ENCODE measurements at places on chromosomes 1 and 21. TPM values are rescaled to one million over a fixed set of nuclear protein-coding genes. Genes with fewer than 3 reads are reported as not detected.

- ATAC-seq, result peak; percentile 38
Observed at GRCh38 chr21:16532840-16533239, 803.1 kb downstream of the USP25 start.

DNA sequence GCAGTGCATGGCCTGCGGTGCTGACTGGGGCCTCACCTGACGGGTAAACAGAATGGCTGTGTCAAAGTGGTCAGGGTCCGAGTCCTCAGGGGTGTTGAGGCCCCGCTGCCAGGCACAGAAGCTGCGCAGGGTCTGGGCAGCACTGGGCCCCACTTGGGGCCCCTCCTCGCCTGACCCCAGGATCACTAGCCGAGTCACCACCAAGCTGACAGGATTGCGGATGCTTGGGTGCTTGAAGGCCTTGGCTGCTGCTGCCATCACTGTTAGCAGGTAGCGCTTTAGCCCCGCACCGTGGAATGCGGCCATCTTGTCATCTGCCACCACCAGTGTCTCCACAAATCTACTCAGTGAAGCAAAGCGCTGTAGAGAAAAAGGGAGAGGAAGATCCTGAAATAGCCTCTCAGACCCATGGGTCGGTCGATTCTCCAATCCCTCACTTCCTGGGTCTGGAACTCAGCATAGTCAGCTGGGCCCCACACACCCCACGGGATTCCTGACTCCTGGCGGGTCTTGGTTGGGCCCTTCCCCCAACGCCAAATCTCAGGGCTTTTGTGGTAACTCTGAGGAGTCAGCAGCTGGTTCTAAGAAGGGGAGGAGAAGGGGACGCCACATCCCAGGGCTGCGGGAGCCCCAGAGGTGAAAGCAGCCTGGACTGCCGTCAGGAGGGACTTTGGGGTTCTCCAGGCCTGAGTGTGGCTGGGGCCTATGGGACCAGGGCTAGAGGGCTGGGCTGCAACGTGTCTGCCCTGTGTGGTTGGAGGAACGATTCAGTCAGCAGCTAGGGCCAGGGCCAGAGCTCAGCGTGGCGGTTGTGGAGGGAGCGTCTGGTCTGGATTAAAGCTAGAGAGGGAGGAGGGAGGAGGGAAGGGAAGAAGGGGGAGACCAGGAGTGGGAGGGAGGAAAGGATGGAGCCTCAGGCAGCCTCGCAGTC lies 2.1 kb downstream of the ADAMTS4 start:
- ATAC-seq, result no peak

- ATAC-seq, result peak; percentile 67
Observed at GRCh38 chr1:111769517-111770146, 13.9 kb downstream of the DDX20 start.

GRCh38 chr1:19073311-19074186 lies 117.1 kb upstream of the IFFO2 start:
- ATAC-seq, result peak; percentile 12

GRCh38 chr1:6971699-6972098 lies 186.4 kb downstream of the CAMTA1 start:
- no peak for ATAC-seq

GRCh38 chr1:152747831-152748230 lies 10.0 kb upstream of the KPRP start:
- ATAC-seq, result no peak

DNA sequence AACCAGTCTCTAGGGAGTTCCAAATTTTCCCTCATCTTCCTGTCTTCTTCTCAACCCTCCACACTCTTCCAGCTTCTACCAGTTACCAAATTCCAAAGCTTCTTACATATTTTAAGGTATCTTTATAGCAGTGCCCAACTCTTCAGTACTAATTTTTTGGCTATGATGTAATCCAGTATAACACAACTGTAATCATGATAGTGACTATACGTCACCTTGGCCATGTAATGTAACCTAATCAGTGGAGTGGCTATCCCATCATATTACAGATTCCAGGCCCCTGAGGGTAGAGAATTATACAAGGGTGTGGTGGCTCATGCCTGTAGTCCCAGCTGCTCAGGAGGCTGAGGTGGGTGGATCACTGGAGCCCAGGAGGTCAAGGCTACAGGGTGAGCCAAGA lies 143.2 kb downstream of the CLEC20A start:
- ATAC-seq, result no peak

DNA sequence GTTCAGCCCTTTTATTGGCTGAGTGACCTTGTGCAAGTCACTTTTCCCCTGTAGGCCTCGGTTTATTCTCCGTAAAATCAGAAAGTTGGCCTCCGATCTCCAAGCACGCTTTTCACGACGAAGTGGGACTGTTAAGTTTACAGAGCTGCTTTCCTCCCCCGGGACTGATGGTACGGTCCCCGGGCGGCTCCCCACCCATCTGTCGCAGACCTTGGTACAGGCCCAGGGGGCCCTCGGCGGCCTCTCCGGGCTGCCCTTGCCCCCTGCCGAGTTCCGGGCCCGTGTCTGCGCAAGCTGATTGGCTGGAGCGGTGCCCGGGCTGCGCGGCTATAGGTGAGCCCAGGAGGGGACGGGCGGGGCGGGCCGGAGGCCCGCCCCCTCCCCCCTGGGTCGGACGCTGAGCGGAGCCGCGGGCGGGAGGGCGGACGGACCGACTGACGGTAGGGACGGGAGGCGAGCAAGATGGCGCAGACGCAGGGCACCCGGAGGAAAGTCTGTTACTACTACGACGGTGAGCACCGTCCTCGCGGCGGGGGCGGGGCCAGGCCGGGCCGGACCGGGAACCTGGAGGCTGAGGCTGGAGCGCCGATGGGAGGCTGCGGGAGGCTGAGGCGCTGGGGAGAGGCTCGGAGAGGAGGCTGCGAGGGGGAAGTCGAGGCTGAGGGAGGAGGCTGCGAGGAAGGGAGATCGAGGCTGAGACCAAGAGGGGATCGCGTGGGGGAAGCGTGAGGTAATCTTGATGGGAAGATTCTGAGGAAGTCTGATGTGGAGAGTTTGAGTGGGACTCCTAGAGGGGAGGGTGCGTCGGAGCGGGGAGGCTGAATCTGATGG lies at the start of gene HDAC1:
HDAC1 (plus strand) TSS at position 376 of the 831 bp plus-strand sequence; CDS start at position 463, 87 bp downstream.
- ATAC-seq, result peak; percentile 97

DNA sequence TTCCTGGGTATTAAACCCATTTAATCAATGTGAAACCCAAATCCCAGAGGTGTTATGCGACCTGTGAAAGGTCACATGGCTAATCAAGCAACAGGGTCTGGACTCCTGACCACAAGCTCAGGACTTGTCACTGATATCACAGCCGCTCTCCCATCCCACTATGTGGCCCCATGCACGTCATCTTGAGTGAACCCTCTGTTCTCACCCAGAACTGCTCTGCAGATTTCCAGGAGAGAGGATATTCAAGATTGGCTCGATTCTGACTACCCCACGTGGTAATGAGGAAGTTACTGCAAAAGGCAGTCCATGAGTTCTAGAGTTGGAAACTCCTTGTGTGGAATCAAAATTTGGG lies 173.5 kb upstream of the ETV3 start:
- ATAC-seq, result no peak

DNA sequence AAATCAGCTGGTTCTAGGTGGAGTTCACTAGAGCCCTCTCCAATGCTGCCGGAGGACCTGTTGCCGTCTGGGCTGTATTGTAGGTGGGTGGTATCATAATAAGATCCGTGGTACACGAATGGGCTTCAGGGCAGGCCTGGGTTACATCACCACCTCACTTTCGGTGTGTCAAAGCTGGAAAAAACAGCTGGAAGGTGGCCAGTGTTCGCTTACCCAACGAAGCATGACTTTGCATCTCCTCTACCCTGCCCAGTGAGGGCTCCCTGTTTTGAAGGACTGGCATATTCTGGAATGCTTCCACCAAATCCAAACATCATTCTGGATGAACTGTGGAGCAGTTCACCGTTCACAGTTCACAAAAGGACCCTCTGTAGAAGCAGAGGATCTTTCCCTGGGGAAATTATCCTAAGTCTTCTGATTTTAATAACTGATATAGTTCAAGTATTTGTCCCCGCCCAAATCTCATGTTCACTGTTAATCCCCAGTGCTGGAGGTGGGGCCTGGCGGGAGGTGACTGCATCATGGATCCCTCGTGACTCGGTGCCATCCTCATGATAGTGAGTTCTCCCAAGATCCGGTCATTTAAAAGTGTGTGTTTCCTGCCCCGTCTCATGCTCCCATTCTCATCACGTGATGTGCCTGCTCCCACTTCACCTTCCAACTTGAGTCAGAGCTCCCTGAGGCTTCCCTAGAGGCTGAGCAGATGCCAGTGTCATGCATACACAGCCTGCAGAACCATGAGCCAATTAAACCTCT lies 429.0 kb downstream of the KIF26B start:
- ATAC-seq, result no peak

DNA sequence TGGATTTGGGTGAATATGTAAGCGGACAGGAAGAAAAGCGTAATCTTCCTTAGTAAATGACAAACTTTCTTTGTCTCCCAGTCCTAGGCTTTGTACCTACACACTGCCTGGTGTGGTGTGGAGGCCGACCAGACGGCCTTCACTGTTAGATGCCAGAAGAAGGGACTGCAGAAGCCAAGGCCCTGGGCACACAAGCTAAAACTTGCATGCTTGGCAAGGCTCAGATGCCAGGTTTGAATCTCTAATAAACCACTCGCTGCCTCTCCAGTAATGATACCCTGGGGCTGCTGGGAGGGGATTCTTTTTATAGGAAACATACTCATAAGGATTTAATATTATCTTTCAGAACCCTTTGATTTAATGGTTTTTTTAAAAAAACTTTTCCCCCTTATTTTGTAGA lies 263.8 kb downstream of the PTPRC start:
- ATAC-seq, result no peak

DNA sequence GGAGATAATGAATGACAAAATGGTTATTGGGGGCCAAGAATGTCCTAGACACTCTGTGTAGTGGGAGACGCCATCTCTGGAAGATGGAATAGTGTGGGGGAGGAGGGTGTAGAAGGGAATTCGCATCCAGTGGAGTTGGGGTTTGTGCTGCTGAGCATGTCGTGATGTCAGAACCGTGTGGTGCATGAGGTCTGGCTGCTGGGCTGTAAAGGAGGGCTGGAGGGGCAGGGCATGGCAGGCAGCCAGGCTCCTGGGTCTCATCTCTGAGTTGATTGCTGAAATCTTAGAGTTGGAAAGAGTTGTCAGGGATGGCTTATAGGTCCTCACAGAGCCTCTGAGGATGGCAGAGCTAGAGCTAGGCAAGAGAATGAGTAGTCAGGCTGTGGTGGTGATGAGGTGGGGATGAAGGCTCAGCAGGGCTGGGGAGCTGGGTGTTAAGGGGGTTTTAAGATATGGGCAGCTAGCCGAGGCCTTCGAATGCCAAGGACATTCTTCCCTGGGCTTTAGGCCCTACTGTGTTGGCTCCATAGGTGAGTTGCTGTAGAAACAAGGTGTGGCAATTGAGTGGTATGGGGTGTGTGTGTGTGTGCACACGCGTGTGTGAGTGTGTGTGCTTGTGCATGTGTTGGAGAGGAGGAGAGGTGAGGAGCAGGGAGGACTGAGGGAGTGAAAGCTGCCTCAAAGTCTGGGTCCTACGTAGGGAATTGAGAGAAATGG lies 1.9 kb downstream of the PPFIA4 start:
- no peak for ATAC-seq

DNA sequence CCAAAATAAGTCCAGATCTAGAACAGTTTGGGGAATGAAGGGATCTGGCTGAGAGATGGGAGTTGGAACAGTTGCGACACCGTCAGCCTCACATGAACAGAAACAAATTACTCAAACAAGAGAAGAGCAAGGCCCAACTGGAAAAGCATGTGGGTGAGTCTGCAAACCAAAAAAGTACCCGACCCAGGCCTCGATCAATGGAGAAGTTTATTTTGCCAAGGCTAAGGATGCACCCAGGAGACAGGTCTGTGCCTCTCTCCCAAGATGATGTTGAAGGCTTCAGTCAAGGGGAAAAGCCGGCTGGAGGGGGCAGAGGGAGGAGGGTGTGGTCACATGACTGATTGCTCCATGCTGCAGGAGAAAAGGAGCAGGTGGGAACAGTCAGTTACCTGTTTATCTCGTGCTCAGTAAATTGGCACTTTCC lies 42.3 kb downstream of the KRTAP10-1 start:
- ATAC-seq, result no peak

DNA sequence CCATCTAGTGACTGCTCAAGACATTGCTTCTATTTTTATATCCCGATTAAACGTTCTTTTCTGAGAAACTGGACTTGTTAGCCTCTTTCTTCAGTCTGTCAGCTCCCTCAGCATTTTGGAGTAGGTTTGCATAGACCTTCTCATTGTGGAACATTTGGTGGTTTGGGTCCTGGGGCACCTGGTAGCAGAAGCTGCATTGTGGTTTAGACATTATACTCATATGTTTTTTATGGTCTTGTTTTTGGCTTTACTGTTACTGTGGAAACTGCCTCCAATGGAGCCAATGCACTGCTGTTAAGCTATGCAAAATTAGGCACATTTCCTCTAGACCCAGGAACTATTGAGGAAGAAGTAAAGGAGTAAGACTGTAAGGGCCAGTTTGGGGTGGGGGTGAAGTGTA lies 36.7 kb upstream of the LRRC8B start:
- ATAC-seq, result no peak

DNA sequence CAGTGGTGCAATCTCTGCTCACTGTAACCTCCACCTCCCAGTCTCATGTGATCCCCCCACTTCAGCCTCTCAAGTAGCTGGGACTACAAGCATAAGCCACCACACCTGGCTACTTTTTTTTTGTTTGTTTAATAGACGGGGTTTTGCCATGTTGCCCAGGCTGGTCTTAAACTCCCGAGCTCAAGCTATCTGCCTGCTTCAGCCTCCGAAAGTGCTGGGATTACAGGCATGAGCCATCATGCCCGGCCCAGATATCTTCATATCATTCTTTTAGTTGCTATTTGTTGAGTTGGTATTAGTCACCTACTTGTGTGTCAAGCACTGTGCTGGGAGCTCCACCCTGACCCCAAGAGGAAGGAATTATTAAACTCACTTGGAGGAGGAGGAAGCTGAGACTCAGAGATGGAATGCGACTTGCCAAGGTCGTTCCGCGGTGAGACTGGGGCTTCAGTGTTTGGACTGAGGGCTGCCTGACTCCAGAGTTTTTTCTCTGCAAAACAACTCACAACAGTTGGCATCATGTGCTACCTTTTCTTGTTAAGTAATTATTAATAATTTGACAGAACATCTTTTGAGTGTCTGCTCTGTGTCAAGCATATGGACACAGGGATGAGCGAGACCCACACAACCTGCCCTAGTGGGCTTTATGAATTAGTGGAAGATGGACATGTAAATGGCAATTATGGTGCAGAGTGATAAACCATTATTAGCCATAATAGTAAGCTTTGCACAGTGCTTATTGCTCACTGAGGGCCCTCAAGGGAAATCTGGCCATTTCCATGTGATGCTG lies 132.0 kb downstream of the FOXD2 start:
- peak; percentile 96 for ATAC-seq

GRCh38 chr1:5404412-5405203 lies 587.6 kb downstream of the NPHP4 start:
- ATAC-seq, result peak; percentile 17

Gene PROX1
- total RNA-seq, result 0.88 TPM

Gene SYT6
- not detected for total RNA-seq

Gene ADCY10
- total RNA-seq, result not detected

Gene HCRTR1
- total RNA-seq, result not detected

Gene CR1L
- not detected for total RNA-seq

Gene LENEP
- total RNA-seq, result not detected

Gene HPCA
- total RNA-seq, result not detected

Gene LORICRIN
- not detected for total RNA-seq

Gene PLD5
- total RNA-seq, result not detected

Gene ARHGAP29
- total RNA-seq, result 2.4 TPM
